Stimulated activated CD4-positive, alpha-beta T cell treated with anti-CD3 and anti-CD28 coated beads, Interleukin-1b, Interleukin-23, amount 100 ng/mL, for 1 hour (primary cell): ENCODE measurements at places on chromosomes 7 and 10.

- DNase-seq = no peak
Measured at GRCh38 chr10:115073796-115074195, 19.4 kb upstream of the ATRNL1 start.

DNA sequence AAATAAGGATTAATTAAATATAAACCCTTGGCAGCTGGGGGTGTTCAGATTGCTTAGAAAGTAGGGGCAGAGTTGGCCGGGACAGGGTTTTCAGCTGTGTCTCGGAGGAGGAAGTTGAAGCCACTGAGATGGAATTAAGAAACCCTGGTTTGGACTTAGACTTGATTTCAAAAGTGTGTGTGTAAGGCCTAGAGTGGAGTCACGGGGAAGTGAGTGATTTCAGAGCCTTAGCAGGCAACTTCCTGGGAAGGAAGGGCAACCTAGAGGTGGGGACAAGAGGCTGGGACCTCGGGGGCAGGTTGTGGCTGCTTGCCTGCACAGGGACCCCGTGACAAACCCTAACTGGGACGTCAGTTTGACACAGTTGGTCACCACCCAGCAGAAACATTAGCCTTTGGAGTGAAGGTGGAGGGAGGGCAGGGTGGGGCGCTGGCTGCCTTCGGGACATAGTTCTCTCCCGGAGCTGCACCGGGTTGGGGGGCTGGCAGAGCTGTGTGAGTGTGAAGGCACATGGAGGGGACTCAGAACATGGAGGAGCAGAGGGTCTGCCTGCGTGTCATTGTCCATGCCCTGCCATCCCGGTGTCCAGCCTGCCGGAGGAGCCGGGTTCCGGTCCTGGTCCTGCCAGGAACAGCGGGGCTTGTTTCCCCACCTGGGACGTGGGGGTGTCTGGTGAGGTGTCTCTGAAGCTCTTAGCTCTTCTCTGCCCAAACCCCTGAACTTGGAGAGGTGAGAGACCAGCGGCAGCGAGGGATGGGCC is 1.8 kb downstream of the BRI3 start:
- DNase-seq = no peak

DNA sequence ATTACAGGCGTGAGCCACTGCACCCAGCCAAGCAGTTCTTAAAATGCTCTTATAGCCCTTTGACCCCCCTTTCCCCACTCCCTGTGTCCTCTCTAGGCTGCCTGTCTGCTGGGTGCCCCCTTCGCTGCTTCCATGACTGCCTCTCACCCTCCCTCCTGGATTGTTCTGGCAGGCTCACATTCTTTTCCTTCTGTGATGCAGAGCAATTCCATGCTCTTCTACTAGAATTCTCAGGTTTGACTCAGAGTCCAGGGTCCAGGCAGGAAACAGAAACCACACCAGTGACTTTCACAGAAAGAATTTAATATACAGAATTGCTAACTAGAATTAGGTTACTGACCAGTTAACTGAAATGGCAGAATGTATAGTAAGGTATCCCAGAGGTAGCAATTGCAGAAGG is 244.8 kb downstream of the BAMBI start:
- no peak for DNase-seq

- no peak for DNase-seq
Measured at GRCh38 chr7:41256186-41256945, 446.5 kb downstream of the INHBA start.

GRCh38 chr7:38316733-38317360 is 43.4 kb upstream of the TARP start:
- DNase-seq = no peak

- DNase-seq = no peak
Measured at GRCh38 chr7:48058990-48059389, 23.6 kb downstream of the C7orf57 start.

DNA sequence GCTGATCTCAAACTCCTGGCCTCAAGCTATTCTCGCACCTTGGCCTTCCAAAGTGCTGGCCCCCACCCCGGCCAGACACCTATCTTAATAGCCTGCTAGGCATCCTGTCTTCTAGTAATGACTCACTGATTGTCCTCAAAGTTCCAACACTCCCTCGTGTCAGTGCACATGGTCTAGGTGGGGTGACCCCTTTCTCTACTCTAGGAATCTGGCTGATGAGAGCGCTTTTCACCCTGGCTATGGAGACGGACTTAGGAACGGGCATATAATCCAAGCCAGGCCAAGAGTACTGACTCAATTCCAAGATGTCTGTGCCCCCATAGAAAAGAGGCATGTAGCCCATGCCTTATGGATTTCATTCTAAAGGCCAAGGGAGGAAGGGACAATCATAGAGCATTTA is 67.0 kb downstream of the PRLHR start:
- no peak for DNase-seq

DNA sequence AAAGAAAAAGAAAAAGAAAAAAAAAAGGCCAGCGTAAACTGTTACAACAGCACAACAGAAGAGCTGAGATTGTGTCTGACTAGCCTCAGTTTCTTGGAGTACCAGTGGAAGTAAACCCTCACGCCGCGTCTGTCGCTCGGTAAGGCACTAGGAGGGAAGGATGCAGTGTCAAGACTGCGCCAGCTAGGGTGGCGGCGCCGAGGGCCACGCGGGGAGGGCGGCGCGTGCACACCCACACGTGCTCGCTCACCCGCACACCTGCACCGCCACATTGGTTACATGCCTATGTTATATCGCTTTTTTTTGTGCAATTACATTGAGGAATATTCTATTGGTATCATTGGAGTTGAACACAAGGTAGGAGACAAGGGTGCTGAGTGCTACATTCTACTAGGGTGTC is 48.2 kb downstream of the CLEC2L start:
- no peak for DNase-seq

DNA sequence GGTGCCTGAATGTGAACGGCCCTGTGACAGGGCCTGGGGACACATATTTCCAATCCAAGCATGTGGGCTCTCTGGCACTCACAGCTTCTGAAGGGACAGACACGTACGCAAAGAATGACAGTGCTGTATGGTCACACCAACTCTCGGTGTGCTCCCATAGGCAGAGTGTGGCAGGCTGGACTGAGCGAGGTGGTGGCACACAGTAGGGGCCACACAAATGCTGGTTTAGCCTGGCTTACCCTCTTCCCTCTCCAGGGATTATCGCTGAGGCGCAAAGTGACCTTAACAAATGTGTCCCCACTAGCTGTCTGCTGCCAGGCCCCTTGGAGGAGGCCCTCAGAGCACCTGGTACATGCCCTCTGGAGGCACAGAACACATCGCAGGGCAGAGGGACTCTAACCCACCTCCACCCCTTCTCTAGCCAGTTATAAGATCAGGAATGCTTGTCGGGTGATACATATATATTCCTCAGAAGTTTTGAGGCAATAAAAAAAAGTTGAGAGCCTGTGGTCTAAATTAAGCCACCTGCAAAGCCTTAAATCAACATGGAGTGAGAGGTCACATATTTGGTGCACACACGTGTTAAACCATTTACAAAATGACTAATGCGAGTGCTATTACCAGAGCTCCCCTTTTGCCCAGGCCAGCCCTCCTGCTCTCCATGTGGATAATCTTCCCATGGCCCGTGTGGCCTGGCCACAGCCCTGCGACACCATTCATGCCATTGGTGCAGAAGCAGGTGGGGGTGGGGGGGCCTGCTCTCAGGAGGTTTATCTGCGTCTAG is 262.8 kb upstream of the GRB10 start:
- no peak for DNase-seq

DNA sequence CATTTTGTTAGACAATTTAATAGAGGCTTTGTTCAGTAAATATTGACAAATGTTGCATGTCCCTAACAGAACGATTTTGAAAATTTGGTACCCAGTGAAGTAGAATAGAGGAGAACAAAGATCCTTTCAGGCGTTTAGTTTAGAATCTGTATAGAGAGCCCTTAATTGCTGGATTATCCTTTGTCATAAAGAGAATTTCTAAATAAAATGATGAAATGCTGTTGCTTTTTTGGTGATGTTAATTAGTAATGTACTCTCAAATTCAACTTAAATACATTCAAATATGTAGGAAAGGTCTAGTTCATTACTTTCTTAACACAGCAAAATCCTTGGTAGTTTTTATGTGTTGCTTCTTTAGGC is 1.2 kb downstream of the LUC7L2 start:
- DNase-seq = no peak

DNA sequence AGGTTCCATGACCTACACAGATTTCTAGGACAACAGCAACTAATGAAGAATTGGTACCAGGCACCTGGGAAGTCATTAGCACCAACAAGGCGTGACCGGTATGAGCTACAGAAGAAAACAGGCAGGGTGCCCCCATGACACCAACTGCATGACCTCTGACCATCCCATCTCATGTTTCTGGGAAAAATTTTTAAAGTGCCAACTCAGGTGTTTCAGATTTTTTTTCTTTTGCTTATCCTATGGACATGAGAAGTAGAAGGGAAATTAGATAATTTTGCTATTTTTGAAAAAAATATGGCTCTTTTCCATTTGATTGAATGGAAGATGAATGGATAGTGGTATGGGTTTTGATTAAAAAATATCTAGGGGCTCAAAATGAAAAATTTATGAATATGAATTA is 154.8 kb downstream of the NRCAM start:
- DNase-seq = no peak

GRCh38 chr10:75852851-75853484 is 421.5 kb downstream of the LRMDA start:
- DNase-seq = no peak

DNA sequence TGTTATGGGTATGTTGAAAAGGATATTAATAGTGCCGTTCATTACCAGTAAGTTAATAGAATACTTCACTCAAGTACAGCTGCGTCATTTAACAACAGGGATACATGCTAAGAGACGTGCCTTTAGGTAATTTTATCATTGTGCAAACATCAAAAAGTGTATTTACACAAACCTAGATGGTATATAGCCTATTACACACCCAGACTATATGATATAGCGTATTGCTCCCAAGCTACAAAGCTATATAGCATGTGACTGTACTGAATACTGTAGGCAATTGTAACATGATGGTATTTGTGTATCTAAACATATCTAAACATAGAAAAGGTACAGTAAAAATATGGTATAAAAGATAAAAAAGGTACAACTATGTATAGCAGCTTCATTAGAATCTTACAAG is 11.1 kb upstream of the PRKG1 start:
- no peak for DNase-seq

DNA sequence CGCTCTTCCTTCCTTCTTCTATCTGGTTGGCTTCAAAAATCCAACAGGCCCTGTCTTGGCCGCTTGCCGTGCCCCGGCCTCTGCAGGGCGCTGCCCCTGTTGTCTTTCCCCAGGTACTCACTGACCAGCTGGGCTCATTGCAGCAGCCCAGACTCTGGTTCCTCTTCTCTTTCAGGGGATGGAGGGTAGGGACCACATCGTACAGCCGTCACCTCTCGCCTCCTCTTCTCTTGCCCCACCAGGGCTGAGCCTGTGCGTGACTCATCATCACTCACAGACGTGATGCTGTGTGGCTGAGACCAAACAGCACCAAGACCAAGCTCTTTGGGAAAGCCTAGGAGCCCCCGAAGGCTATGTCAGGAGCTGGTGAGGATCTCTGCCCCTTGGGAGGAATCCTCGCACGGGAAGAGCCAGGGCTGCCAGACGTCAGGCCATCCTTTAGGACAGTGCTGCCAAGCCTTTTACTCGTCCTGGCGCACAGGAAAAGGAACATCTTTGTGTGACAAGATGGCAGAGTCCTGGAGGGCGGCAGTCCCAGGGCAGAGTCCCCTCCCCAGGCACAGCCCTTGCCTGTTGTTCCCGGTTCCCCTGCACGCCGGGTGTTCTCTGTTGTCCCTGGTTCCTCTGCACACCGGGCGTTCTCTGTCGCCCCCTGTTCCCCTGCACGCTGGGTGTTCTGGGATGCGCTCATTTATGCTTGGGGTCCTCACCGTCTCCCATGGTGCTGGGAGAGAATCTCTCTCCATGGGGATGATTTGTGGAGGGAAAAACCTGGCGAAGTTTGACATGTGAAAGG is 188.5 kb upstream of the SHH start:
- no peak for DNase-seq

DNA sequence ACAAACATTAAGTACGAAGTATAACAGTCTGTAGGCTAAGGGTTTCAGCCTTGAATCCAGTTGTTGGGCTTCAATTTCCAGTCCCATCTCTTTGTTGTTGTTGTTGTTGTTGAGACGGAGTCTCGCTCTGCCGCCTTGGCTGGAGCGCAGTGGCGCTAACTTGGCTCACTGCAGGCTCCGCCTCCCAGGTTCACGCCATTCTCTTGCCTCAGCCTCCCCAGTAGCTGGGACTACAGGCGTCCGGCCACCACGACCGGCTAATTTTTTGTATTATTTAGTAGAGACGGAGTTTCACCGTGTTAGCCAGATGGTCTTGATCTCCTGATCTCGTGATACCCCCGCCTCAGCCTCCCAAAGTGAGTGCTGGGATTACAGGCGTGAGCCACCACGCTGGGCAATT is 464.9 kb downstream of the ANKRD7 start:
- DNase-seq = no peak

GRCh38 chr7:42068554-42069280 is 168.3 kb downstream of the GLI3 start:
- DNase-seq = no peak

DNA sequence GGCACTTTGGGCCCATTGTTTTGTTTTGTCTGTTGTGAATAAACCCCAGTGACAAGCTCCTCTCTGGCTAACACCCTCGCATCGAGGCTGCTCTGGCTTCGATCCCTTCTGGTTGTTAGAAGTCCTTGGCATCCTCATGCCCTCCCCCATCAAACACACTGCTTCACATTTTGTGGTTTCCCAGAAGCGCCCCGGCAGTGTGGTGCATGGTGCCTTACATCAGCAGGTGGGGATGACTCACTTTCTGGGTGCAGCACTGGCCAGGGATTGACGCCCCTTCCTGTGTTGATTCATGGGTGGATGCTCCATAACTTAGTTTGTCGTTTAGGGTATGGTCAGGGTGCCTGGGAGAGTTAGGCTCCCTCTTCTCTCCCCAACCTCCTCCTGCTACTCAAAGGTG is 51.4 kb downstream of the PLPP4 start:
- no peak for DNase-seq

DNA sequence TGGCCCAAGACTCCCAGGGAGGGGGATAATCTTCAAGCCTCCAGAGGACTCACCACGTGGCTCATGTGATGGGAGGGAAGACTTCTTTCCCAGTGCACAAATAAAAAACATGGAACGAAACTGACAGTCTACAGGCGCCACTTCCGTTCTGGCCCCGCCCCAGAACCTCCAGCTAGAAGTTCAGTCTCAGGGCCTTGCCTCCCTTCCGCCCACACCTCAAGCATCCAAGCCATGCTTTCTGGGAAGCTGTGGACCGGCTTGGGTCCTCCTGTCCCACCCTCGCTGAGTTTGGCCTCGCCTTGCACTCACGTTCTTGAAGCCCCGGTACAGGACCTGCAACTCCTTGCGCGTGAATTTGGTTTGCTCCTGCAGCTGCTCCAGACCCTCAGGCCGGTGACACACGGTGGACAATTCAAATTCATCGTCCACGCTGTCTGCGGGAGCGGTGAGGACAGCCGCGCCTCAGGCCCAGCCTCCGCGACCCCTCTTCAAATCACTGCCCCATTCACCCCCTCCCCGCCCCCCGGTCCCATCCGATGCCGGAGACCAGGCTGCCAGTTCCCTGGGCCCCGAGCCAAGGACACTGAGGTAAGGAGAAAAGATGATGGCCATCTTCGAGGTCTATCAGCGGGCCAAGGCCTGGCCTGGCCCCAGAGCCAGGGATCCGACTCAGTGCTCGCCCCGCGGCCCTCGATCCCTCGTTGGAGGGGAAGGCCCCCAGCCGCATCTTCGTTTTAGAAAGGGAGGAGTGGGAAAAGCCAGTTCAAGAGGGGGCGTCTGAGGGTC is 10.7 kb upstream of the OGA start:
- no peak for DNase-seq

GRCh38 chr10:5512881-5513612 is 11.7 kb upstream of the CALML3 start:
- DNase-seq = no peak

- DNase-seq = no peak
Measured at GRCh38 chr10:12835709-12836108, 165.8 kb downstream of the CCDC3 start.

GRCh38 chr10:111974325-111974724 is 209.2 kb downstream of the GPAM start:
- no peak for DNase-seq
